ENCODE measurements at places on chromosomes 7 and 10.

- DNase-seq = no peak
Observed at GRCh38 chr7:15130666-15131541, 228.4 kb upstream of the DGKB start.

DNA sequence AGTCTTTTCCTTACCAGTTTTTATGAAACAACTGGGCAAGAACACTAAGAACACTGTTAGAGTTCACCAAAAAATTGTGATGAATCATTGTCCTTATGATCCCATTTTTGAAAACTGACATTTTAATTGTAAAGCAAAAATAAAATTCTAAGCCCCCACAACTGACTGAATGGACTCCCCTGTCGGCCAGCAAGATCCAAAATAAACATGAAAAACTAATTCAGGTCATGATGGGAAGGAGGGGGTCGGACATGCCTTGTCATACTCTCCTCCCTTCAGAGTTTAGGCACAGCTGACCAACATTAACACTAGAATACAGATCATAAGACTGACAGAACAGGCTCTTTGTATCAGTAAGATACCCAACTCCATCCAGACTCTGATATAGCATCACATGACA, 2.0 kb upstream of the RBAK start:
- DNase-seq = no peak

GRCh38 chr10:30662814-30663213, 33.3 kb upstream of the LYZL2 start:
- no peak for DNase-seq

- DNase-seq = no peak
Observed at GRCh38 chr7:159102681-159103381, 41.8 kb downstream of the VIPR2 start.

DNA sequence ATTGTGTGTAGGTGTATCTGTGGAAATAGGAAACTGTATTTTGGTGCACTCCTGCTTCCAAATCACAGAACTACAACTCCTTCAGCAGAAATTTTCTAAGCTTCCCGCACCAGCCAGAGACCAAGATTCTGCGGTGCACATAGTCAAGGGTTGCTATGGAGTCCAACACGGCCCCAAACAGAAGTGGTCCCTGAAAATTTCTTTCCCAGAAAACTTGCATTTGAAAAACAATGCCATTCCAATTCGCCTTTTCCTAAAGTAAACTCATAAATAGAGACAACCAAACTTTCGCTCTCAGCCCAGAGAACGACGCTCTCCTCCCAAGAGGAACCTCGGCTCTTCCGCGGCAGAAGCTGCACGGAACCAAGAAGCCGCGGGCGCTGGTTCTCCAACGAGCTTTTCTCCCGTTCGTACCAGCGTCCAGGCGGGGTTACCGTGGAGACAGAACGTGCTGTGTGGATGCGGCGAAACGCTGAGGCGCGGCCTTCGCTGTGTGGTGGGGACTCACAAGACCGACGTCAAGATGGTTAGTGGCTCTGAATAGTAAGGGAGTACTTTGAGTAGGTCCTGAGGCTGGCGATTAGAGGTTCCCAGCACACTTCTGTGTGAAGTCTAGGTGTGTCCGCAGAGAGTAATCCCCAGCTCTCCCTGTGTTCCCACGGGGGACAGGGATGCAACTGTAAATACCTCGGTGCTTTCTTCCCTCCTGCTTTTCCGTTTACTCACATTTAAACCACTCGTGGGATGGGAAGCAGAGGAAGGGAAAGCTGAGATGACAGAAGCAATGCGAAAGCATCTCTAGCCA, 24.0 kb upstream of the ZC3HAV1 start:
- peak; percentile 57 for DNase-seq

DNA sequence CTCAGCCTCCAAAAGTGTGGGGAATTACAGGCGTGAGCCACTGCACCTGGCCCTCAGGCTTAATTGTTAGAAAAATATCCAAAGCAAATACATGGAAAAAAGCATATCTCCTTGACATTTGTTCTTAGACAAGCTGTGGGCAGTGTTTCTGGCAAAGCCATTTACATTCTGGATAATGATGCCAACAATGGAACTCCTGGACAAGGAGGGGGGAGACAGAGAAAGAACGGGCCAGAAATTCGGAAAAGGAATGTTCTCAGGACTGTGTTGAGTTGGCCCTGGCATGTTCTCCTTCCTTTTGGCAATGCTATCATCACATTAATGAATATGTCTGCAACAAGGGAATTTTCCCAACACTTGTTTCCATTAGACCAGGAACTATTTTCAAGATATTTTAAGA, 88.7 kb downstream of the UBE2H start:
- no peak for DNase-seq

DNA sequence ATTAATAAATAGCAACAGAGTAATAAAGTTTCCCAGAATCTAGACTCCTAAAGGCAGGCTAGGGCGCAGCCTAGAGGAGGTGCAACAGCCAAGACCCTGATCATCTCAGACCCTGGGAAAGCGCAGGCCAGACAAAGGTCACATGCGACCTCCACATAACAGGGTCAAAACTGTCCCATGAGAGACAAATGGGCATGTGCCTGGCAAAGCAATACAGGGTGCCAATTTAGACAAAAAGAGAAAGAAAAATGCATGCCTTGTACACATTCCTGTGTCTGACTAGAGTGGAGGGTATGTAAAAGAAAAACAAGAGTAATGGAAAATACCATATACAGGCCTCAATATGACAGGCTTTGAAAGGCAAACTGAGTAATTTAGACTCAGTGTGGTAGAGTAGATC, 22.2 kb downstream of the MPP7 start:
- no peak for DNase-seq

DNA sequence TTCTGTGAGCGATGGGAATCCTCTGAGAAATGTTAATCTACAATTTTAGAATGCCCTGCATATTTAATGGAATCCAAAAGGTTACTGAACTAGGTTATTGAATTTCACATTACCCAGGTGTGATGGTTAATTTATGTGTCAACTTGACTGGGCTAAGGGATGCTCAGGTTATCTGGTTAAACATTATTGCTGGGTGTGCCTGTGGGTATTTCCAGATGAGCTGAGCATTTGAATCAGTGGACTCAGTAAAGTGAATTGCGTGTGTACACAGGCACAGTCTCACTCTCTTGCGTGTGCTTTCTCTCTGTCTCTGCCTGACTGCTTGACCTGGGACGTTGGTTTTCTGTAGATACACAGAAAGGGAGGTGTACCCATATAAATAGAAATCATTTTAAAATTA, 21.7 kb downstream of the RNF32 start:
- no peak for DNase-seq

GRCh38 chr7:149367418-149368180, 93.3 kb downstream of the ZNF777 start:
- DNase-seq = no peak

- DNase-seq = no peak
Observed at GRCh38 chr7:132347858-132348257, 228.4 kb downstream of the PLXNA4 start.

DNA sequence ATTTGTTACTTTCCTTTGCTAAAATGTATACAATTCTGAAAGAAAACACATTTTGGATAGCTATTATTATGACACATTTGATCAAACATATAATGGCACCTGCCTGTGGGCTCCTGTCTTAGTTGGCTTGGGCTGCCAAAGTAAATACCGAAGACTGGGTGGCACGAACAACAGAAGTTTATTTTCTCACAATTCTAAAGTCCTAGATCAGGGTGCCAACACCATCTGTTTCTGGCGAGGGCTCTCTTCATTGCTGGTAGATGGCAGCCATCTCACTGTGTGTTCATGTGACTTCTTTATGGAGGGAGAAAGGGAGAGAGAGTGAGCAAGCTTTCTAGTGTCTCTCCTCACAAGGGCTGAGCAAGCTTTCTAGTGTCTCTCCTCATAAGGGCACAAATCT, 195.8 kb upstream of the FAM3C start:
- no peak for DNase-seq

GRCh38 chr10:106897719-106898118, 266.8 kb downstream of the SORCS1 start:
- no peak for DNase-seq
